ENCODE measurements at places on chromosomes 5 and 9.

DNA sequence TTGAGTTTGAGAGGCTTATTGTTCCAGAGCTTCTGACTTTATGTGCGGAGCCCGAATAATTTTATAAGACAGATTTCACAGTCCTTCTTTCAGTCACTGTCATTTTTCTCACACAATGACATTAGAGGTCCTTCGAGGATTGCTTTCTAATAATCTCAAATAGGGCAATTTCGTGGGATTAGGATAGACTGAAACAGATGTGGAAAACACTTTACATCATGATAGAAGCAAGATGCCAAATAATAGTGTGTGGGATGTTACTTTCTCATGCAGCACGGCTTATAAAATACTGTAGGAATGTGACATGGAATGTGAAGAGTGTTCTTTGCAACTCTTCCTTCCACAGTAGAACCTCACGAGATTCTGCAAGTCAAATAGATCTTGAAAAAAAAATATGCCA lies 451.3 kb downstream of the SEMA5A start:
- DNase-seq, result no peak

GRCh38 chr5:167578977-167579692 lies 712.3 kb upstream of the WWC1 start:
- DNase-seq, result no peak

- DNase-seq, result no peak
Observed at GRCh38 chr5:148556835-148557234, 97.5 kb downstream of the HTR4 start.

GRCh38 chr9:977838-978830 lies 1.7 kb downstream of the DMRT3 start:
- no peak for DNase-seq

DNA sequence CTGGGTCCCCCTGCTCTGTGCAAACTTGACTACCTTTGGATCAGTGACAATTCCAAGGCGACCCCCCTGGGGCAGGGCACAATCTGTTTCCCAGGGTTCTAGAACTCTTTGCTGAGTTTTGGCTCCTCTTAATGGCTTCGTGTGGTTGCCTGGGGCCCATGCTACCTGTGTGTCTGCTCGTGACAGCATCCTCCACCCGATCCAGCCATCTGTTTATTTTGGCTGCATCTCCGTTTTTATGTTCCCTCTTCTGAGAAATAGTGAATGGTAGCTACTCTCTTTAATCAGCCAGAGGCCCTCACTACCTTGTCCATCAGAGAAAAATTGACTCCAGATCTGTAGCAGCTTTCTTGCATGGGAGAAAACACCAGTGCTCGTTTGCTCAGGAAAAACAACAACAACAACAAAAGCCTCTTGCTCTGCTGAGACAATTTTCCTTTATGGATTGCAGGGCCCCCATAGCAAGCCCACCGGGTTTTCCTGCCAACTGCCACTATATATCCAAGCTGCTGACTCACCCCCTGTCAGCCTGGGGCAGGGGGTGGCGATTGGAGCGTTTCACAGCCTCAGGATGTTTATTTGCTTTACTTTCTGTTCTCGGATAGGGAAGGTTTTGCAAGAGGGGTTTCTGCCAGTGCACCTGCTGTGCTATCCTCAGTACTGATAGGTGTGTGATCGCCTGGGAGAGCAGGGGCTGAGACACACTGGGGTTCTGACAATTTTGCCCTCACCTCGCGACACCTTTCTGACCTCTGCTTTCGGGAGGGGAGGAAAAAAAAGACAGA lies 607.8 kb downstream of the BNC2 start:
- DNase-seq, result no peak

DNA sequence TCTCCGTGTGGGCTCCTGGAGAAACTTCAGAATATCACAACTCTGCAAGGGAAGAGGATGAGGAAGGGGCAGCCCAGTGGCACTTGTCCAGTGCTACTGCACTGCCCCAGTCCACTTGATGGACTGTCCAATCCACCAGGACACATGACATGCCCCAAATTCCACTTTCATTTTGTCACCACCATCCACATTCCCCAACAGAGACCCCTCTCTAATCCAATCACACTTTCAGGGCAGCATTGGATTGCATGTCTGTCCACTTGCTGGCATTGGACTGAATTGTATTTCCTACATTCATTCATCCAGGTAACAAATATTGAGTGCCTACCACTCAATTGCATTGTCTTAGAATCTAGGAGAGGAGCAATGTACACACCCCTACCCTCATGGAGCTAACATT lies 14.8 kb downstream of the HBEGF start:
- no peak for DNase-seq

DNA sequence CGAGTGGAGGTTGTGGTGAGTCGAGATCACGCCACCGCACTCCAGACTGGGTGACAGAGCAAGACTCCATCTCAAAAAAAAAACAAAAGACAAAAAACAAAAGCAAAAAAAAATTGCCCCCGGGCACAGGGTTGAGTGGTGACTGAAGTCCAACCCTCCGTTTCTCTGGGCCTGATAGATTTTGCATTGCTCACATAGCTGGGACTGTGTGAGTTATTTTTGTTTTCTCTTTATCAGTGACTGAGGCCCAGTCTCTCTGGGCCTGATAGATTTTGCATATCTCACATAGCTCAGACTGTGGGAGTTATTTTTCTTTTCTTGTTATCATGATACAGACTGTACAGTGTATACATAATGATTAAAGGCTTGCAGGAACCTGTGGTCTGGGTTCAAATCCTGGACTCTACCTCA lies 2.6 kb upstream of the SLC28A3 start:
- DNase-seq, result no peak

DNA sequence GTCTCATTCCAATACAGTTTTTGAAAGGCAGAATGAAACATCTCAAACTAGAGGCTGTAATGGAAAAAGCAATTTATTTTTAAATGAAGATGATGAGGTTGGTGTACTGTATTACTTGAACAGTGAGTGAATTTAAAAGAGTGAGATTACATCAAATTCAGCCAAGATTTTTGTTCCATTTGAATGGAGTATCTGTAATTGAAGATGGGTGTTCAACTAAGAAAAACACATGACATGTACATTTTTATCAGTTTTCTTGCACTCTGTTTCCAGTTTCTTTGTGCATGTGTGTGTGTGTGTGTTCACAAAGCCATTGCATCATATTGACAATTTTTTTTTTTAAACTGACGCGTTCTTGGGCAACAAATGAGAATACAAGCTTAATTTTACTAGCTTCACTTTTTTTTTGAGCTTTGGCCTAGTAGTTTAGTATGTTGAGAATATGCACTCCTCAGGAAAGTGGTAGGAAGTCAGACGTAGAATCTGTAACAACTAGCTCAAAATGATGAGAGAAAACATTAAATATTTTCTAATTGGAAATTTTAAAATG lies 243.5 kb downstream of the MAST4 start:
- no peak for DNase-seq

- peak; percentile 80 for DNase-seq
Observed at GRCh38 chr5:176596689-176597416, 13.1 kb downstream of the GPRIN1 start.

DNA sequence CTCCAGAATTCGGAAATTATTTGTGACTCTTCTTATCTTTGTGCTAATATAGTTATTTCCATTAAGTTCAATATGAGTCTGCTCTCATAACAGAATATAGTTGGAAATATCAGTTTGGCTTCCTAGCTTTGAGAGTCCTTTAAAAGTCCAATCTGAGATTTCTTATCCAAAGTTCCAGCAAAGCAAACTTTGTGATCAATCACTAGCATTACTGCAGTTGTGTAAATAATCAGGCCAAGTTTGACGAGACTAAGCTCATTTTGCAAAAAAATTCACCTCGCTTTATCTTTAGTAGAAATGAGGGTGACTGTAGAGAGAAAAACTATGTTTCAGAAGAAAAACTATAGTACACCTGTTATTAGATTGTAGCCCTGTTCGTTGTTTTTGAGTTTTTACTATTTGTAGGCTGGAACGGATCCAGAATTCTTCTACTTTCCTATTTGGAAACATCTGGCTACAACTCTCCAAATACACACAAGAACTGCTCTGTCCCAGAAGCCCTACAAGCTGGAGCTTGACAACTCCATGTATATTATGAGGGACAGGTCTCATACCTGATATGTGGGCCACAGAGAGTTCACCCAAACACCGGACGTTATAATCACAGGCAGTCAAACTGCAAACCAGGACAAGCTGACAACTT lies 47.8 kb downstream of the RAPGEF1 start:
- no peak for DNase-seq

GRCh38 chr9:94767331-94768072 lies 41.0 kb downstream of the AOPEP start:
- no peak for DNase-seq

DNA sequence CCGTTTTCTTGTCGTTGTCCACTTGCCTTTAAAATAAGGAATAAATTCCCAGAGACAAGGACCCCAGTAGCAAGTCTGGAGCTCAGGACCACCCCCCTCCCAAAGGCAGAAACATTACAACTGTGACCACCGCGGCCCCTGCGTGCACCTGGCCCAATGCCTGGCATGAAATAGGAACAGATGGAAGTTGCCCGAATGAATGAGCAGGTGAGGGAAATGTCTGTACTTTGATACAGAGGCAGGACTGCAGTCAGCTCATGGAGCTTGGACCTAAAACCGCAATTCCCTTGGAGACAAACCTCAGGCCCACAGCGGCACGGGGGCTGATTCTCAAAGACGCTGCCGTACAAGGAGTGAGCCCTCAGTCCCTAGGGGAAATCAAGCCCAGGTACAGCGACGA lies 55.3 kb upstream of the SARDH start:
- DNase-seq, result no peak

- DNase-seq, result no peak
Observed at GRCh38 chr5:56692359-56693219, 122.8 kb upstream of the MAP3K1 start.

GRCh38 chr9:123629531-123629930 lies 273.5 kb downstream of the CRB2 start:
- no peak for DNase-seq

DNA sequence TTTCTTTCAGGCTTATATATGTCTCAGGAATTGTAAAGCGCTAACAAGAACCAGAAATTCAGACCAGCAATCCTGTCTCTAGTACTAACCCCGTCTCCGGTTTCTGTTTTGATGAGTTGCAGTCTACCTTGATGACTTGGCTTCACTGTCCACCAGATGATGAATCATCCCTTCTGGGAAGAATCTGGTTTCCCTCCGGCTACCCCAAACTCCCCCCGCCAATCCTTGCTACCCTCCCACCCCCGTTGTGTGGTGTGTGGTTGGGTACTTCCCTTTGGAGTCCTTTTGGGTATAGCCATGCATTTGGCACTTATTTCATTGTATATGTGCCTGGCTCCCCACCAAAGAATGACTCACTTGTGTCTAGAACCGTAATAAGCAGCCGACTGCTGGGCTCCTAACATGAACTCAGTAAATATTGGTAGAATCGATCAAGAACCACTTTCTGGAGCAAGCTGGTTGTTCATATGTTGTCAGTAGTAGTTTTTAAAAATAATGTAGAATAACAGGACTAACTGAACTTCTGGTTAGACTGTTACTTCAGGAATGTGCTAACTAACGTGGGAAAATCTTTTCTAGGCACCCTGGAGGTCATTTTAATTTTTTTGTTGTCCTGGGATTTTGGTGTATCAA lies 8.3 kb upstream of the TGFBI start:
- no peak for DNase-seq

- peak; percentile 40 for DNase-seq
Observed at GRCh38 chr9:99103901-99104458, 933 bp upstream of the TGFBR1 start.

DNA sequence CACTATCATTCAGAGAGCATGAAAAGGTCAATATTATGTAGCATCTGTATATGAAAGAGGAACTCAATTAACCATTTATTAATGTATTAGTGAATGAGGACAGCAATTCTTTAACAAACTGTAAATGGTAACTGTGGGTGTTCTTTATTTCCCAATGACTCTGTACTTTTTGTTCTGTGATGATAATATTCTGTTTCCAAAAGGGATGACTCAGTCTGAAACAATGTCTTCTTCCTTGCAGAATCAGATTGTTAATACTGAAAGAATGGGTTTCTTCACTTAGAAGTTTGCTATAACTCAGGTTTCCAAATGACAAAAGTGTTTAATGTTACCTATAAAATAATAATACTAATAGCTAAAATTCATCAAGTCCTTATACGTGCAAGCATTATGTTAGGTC lies 1518.7 kb upstream of the WWC1 start:
- DNase-seq, result no peak

DNA sequence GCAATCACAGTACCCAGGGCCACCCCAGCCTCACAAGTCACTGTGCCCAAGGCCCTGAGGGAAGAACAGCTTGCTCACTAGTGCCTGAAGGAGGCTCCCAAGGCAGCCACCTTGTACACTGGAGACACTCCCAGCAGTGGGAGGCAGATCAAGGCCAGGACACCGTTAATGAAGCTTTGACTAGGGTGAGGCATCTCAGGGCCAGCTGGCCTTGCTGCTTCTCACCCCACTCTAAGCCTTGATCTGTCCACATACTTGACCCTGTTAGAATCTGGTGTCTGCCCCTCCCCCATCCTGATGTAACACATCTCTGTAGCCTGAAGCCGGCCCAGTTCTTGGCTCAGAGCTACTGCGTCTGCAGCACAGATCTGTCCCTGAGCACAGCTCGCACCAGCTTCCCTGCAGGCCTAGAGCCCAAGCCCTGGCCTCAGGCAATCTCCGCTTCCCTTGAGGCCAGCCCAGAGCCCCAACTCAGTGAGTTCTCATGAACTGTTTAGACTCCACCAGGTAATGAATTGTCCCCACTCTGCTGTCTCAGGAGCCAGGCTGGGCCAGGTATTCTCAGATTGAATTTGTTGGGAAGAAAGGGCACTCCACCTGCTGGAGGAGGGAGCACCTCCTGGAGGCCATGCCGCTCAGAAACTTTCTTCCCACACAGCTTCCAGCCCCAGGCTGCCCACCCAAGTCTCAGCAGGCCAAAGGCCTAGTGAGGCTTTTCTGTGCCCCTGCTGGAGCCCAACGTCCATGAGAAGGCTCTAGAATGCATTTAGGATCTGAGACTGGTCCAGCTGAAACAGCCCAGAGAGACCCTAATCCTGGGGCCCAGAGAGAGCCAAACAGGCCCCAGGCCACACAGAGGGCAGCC lies 13.4 kb upstream of the JADE2 start:
- peak; percentile 59 for DNase-seq

- DNase-seq, result no peak
Observed at GRCh38 chr9:71349218-71349617, 227.8 kb upstream of the TRPM3 start.

DNA sequence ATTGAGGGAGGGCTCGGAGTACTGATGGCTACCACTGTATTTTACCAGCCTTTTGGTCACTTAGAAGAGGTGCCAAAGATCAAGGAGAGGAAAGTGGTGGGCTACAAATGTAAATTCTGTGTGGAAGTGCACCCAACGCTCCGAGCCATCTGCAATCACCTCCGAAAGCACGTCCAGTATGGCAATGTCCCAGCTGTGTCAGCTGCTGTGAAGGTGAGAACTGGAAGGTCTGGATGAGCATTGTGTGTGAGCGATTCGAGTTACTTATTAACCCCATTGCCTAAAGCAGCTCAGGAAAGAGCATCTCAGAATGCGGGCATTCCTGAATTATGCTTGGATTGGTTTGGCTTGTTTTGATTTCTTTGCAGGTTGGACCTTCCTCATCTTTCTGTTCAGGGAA lies 67.5 kb downstream of the ZNF462 start:
- peak; percentile 43 for DNase-seq

- DNase-seq, result no peak
Observed at GRCh38 chr5:156947925-156948324, 15.1 kb downstream of the TIMD4 start.

- DNase-seq, result no peak
Observed at GRCh38 chr5:83844449-83845068, 123.9 kb upstream of the HAPLN1 start.

GRCh38 chr9:22046243-22046885 lies 37.3 kb upstream of the CDKN2B start:
- no peak for DNase-seq
